IMR-90 (cell line): ENCODE measurements at places on chromosomes 7 and 10.

- DNase-seq = no peak
Observed at GRCh38 chr10:24792638-24793037, 69.0 kb upstream of the ARHGAP21 start.

GRCh38 chr7:151371266-151371665 is 29.7 kb downstream of the NUB1 start:
- no peak for DNase-seq

DNA sequence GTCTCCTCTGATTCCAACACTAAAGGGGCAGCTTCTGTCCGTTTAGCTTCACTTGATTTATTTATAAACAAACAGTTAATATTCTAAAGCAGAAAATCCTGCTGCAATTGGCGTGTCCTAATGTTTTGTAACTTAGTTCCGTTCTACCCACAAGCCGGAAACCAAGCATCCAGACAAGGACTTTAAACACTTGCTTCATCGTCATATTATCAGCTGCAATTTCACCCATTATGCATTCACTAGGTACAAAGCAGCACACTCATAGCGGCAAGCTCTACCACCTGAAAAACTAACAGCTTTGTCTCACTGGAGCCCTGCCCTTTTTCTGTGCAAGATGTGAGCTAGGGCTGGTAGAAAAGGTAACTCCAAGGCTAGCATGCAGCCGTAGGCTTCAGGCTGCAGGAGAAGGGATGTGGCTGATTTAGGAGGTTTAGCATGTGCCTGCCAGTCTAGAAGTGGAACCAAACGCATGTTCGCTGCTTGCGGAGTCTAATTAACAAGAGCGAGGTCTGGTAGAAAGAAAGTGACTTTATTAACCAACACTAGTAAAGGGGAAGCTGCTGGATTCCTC is 43.7 kb upstream of the BPGM start:
- DNase-seq = peak; percentile 28

GRCh38 chr10:87721781-87722180 is 62.1 kb downstream of the PAPSS2 start:
- no peak for DNase-seq

DNA sequence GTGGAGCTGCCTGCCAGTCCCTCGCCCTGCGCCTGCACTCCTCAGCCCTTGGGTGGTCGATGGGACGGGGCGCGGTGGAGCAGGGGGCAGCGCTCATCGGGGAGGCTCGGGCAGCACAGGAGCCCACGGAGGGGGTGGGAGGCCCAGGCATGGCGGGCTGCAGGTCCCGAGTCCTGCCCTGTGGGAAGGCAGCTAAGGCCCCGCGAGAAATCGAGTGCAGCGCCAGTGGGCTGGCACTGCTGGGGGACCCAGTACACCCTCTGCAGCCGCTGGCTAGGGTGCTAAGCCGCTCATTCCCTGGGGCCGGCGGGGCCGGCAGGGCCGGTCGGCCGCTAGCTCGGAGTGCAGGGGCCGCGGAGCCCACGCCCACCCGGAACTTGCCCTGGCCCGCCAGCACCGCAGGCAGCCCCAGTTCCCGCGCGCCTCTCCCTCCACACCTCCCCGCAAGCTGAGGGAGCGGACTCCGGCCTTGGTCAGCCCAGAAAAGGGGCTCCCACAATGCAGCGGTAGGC is 565.9 kb upstream of the NRG3 start:
- no peak for DNase-seq

GRCh38 chr10:5951167-5951711 is 26.1 kb downstream of the IL15RA start:
- no peak for DNase-seq

DNA sequence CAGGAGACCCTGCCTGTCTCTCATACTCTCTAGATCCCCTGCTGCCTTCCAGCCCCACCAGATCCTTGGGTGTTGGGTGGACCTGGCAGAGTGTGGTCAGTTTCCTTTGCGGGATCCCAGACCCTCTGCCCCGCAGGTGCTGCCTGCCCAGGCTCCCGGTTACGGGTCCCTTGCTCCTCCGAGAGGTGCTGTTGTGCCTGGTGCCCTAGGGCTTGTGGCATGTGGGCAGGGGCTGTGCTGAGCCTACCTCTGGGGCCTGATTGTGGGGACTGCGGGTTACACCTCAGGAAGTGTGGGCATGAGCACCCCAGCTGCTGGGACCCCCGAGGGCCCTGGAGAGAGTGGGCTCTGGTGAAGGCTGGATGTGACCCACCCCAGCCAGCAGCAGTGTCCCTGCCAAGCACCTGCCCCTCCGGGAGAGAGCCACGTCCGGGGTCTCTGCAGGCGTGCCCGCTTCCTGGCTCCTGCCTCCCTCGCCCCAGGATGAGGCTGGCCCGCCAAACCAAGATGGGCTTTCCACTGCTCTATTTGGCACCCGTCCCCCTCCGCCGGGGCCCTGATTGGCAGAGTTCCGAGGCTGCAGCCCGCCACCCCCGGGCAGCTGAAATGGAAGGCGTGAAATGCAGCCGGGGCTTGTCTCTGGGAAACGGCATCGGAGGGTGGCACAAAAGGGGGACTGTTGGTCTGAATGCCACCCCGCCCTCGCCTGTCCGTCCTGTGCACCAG is 17.0 kb downstream of the CLIP2 start:
- no peak for DNase-seq

GRCh38 chr10:101071267-101071884 is 9.6 kb downstream of the KAZALD1 start:
- peak; percentile 73 for DNase-seq

DNA sequence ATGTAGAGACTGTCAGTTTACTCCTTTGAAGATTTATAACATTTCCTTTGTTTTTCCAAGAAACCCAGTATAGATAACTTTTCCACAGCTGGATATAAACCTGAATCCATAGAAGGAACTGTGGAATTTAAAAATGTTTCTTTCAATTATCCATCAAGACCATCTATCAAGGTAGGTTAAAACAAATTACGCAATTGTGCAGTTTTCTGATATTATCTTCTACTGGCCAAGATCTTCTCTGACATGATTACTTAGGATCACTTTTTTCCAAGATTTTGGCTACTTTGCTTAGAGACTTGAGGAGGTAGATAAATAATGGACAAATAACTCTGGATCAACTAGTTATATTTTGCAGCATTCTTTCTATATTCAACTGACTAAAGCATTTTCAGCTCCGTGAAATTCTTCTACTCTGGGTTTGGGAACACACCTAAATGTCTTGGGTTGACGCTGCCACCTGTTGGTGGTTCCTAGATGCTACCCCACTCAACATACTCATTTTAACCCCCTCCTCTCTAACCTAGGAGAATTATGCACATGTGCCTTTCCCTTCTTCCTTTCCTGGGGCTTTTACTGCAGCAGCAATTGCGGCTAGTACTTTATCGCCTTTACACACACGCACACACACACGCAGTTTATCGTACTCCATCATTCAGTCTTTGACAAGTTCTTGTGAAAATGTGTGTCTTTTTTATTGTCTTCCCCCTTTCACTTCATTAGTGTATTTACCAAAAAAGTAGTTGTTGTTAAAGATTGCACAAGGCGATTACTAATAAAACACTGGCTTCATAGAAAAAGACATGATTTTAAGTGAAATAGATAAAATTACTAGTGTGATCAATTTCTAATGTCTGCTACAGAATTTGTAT is 32.7 kb downstream of the ABCB5 start:
- no peak for DNase-seq

DNA sequence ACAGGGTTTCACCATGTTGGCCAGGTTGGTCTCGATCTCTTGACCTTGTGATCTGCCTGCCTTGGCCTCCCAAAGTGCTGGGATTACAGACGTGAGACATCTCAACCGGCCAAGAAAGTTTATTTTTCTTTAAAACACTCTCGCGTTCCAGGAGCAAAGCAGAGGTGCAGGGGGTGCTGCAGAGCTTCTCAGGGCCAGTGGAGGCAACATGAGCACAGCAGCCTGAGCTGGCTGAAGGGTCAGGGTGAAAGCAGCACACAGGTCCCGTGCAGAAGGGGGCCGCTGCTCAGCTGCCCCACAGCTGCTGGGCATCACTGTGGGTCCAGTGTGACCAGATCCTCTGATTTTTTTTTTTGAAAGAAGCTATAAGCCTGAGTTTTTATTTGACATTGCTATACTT is 46.1 kb downstream of the EPHB4 start:
- DNase-seq = no peak

GRCh38 chr7:14825912-14826311 is 76.6 kb downstream of the DGKB start:
- DNase-seq = no peak

DNA sequence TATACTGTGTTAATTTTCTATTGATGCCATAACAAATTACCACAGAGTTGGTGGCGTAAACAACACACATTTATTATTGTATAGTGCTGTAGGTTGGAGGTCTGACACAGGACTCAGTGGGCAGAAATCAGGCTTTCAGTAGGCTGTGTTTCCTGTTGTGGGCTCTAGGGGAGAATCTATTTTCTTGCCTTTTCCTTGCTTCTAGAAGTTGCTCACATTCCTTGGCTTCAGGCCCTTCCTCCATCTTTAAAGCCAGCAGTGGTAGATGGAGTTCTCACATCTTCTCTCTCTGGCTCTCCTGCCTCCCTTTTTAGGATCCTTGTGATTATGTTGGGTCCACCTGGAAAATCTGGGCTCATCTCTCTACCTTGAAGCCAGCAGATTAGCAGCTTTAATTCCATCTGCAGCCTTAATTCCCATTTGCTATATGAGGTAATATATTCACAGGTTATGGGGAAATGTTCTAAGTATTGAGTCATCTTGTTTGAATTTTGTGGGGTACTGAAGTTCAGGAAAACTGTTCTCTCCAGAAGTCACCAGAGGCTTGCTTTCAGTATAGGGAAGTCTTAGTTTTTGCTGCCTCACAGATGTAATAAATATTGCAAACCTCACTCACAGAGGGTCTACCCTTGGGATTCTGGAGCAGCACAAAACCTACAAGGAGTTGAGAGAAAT is 38.9 kb downstream of the CCNY start:
- peak; percentile 47 for DNase-seq

- DNase-seq = no peak
Observed at GRCh38 chr7:7867846-7868571, 100.6 kb upstream of the GLCCI1 start.

GRCh38 chr7:150811-151221 is 41.6 kb upstream of the FAM20C start:
- no peak for DNase-seq

- DNase-seq = no peak
Observed at GRCh38 chr10:124694481-124695220, 49.5 kb downstream of the FAM53B start.

DNA sequence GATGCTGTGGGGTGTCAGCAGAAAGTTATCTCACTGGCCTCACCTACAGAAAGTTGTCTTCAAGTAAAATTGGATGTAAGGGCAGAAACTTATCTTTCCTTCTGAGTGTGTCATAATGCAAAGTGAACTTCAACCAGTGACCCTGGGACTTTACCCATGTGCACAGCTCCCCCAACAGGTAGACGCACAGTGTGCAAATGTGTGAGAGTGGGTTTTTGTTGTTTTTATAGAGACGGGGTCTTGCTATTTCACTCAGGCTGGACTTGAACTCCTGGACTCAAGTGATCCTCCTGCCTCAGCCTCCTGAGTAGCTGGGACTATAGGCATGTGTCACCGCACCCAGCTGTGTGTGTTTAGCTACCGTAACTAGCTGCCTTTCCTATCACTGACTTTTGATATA is 6.4 kb upstream of the KAZALD1 start:
- DNase-seq = no peak

- no peak for DNase-seq
Observed at GRCh38 chr10:96491303-96491702, 22.4 kb downstream of the TLL2 start.

- DNase-seq = no peak
Observed at GRCh38 chr10:93147281-93147680, 73.6 kb downstream of the CYP26A1 start.

GRCh38 chr10:26555719-26556368 is 117.7 kb downstream of the APBB1IP start:
- no peak for DNase-seq

DNA sequence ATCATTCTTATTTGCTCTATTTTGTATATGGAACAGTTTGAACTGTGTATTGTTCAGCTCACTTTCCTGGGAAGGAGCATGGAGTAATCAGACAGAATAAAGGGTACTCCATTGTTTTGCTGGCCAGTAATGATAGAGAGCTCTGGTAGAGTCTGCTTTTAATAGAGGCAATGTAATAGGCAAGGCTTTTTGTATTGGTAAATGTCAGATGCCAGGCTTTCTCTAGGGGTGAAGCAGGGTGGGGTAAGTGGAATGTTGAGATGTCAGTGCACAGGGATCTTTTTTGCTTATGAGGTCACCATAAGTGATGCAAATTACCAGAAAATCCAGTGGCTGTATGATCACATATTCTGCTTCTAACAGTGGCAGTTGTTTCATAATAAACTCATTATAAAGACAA is 1088.3 kb upstream of the SORCS1 start:
- no peak for DNase-seq
